Femur (tissue), 1 donor: ENCODE measurements at places on chromosomes 5 and 9.

GRCh38 chr5:31021181-31021624 is 172.3 kb upstream of the CDH6 start:
- no peak for DNase-seq

- DNase-seq, result no peak
Measured at GRCh38 chr9:106970219-106970975, 107.4 kb downstream of the ZNF462 start.

GRCh38 chr5:2874099-2874498 is 122.6 kb upstream of the IRX2 start:
- no peak for DNase-seq

GRCh38 chr5:32802764-32803163 is 91.6 kb downstream of the NPR3 start:
- DNase-seq, result no peak

- no peak for DNase-seq
Measured at GRCh38 chr5:1164696-1165630, 36.4 kb upstream of the SLC6A19 start.

GRCh38 chr5:4206127-4206526 is 610.5 kb downstream of the IRX1 start:
- no peak for DNase-seq

- no peak for DNase-seq
Measured at GRCh38 chr5:161094411-161094810, 242.4 kb upstream of the ATP10B start.

GRCh38 chr9:1875921-1876448 is 139.2 kb upstream of the SMARCA2 start:
- no peak for DNase-seq

DNA sequence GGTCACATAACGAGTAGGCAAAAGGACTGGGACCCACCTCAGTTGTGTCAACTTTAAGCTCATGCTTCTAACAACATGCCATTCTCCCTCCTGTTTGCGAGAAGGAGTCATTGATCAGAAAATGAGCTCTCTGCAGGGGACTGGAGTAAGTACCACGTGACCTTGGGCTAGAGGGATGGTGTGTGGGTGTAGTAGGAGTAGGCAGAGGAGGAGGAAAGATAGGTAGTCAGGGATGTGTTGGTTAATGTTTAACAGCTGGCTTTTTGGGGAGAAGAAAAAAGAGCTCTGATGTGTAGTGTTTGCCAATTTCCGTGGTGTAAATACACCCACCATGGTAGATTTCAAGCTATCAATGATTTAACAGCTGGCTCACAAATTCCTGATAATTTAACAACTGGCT is 160.3 kb upstream of the TBC1D2 start:
- no peak for DNase-seq

- no peak for DNase-seq
Measured at GRCh38 chr5:178399701-178400095, 167.1 kb upstream of the PHYKPL start.
